ENCODE measurements at places on chromosomes 16 and 17.

- no peak for DNase-seq
These were observed 28.3 kb downstream of the VPS35L start for GRCh38 chr16:19583665-19584300.

GRCh38 chr16:12356632-12357340, 380.3 kb downstream of the SNX29 start:
- no peak for DNase-seq

- DNase-seq: no peak
These were observed 103.8 kb upstream of the RPL38 start for GRCh38 chr17:74099442-74100340.

DNA sequence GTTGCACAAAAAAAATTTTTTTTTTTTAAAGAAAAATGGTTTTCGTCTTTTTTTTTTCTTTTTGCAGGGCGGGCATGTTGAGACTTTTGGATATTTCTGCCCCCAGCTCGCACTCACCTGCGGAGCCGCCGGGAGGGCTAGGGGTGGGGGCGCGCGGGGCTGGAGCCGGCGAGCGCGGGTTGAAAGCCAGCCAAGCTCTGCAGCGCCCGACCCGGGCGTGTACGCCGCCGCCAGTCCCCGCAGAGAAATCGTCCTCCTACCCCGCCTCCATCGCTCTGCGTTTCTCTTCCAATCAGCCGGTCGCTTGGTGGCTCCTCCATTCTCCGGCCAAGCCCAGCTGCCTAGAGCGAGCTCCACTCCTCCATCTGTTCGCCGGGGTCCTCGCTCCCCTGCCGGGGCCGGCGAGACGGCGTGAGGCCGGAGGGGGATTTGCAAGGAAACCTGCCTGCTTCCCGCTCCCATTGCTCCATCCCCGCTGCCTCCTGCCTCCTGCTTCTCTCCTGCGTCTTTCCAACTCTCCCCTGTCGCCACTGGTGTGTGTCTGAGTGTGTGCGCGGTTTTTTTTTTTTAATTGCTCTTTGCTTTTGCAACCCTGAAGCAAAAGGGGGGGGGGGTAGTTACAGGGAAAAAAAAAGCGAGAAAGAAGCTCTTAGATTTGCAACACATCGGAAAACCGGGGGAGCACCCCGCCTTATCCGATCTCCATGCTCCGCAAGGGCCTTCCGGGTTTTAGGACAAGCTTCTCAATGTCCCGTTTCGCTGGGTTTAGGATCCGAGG, 1.8 kb upstream of the UBTF start:
- DNase-seq: no peak

GRCh38 chr17:66343531-66344078, 41.2 kb downstream of the PRKCA start:
- DNase-seq: no peak

DNA sequence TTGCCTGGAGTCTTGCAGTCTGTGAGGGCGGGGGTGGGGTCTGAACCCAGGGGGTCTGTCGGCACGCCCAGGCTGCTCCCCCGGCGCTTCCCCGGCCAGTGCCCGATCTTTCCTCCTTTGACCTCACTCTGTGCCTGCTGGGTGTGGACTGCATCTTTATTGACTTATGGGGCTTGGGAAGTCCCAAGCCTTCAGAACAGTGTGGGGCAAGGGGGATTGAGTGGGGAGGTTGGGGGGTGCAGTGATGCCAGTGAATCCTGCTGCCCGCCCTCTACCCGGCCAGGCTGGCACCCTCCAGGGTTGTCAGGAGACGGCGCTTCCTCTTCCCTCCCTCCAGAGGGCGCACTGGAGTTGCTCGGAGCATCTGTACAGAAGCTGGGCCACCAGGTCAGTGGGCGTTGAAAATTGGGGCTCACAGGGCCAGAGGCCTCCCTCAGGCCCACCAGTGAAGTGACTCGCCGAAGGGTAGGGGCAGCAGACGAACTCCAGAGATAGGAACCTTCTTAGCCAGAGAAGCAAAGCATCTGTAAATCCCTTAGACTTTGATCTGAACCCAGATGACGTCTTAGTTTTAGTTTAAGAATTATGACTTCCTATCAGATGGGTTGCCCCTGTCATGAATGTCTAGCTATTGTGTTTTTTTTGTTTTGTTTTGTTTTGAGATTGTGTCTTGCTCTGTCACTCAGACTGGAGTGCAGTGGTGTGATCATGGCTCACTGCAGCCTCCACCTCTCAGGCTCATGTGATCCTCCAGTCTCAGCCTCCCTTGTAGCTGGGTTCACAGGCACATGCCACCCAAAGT, 184.8 kb upstream of the CIBAR2 start:
- DNase-seq: no peak

GRCh38 chr17:17979778-17980177, 7.1 kb downstream of the DRC3 start:
- DNase-seq: no peak

- DNase-seq: no peak
These were observed 141.2 kb upstream of the ZFHX3 start for GRCh38 chr16:73189136-73189535.

DNA sequence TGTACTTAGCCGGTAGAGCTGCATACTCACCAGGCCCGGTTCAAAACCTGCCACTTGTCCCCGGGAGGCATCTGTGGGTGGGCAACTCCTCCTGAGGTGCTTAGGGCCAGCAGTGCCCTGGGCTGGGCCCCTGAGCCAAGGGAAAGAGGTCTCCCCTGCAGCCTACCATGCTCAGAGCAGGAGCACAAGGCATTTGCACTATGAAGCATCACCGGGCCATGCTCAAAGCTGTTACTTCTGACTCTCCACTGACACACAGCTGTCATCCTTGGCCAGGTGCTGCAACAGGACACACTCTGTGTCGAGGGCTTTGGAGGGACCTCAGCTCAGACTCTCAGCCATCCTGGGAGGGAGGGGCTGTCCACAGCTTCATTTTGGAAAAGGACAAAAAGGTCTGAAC, 37.2 kb downstream of the SLC38A8 start:
- DNase-seq: no peak

DNA sequence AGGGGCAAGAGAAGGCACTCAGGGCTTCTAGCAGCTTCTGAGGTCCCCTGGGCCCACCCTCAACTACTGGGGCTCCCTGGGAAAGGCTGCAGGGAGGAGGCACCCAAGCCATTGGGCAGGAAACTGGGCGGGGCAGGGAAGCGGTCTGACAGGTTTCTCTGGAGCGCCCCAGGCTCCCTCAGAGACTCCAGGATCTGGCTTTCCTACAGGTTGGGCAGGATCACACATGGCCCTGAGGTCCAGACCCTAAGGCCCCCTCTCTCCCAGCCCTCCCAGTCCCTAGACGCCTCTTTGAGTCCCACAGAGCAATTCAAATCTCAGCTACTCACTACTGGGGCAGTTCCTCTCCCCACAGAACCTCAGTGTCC, 14.3 kb downstream of the JUP start:
- no peak for DNase-seq

- no peak for DNase-seq
These were observed 18.6 kb upstream of the PITPNM3 start for GRCh38 chr17:6574687-6575595.

GRCh38 chr16:30882429-30883310, 11.2 kb downstream of the BCL7C start:
- no peak for DNase-seq

DNA sequence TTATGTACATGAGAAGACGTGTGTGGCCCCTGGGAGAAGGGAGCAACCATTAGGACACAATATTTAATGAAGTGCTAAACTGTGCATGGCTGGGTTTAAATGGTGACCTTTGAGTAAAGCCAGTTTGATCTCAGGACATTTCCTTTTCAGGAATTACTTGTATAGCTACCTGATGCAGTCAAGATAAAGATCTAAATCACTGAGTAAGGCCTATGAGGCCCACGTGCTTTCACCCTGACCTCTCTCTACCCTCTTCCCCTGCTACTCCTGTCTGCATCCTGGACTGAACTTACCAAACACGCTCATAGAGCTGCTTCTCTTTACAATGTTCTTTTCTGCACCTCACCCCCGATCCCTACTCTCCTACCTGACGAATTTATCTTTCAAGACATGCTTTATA, 98.9 kb downstream of the GRIN2A start:
- no peak for DNase-seq

DNA sequence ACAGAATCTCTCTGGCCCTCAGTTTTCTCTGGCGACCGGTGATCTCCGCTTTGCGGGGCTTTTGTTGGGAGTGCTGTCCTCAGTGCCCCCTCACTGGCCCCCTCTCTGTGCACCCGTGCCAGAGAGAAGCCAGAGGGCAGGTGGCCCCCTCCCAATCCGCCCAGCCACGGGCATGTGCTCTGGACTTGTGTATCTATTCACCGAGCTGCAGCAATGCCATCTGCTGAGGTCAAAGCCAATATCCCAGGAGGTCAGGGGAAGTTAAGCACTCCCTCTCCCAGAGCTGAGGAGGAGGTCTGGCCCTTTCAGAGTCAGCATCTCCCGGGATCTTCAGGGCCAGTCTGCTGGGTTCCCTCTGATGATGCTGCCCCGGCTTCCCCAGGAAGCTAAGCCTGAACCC, 5.1 kb downstream of the CACNG5 start:
- no peak for DNase-seq

- no peak for DNase-seq
These were observed 48.6 kb downstream of the ABCA8 start for GRCh38 chr17:68906638-68907037.
